Ammon's horn (tissue), 1 donor: ENCODE measurements at places on chromosomes 3 and 15.

DNA sequence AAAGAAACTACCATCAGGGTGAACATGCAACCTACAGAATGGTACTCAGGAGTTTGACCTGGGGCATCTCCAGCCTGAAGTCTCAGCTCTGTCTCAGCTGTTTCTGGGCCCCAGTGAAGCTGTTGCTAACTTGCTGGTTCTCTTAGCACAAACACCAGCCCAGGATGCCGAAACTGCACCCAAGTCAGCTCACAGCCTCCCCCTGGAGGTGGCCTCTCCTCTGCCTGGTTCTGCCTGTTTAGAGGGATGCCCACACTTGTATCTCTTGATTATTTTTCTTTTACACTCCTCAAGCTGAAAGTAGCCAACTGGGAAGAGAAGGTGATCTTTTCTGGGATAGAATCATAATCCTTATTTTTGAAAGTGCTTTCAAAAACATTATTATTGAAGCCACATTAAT, 289.0 kb upstream of the RASGRP1 start:
- no peak for DNase-seq

DNA sequence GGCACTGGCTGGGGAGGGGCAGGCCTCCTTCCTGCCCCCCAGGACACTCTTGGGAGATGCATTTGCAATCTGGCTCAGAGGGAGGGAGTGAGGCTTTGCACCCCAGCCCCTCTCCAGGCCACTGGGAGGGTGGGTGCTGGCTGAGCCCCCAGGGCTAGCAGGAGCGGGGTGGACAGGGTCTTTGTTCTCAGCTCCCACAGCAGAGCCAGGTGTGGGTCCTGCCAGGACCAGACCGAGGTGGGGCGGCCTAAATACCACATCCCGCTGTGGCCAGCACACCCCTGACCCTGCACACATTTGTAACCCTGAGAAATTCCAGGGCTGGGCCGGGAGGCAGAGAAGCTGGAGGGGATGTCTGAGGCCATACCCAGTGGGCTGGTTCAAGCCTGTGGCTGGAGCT, 41.0 kb downstream of the STARD5 start:
- DNase-seq: no peak

GRCh38 chr15:27339138-27339537, 368.2 kb downstream of the GABRG3 start:
- DNase-seq: no peak

- no peak for DNase-seq
Observed at GRCh38 chr3:5390936-5391625, 203.6 kb downstream of the EDEM1 start.

DNA sequence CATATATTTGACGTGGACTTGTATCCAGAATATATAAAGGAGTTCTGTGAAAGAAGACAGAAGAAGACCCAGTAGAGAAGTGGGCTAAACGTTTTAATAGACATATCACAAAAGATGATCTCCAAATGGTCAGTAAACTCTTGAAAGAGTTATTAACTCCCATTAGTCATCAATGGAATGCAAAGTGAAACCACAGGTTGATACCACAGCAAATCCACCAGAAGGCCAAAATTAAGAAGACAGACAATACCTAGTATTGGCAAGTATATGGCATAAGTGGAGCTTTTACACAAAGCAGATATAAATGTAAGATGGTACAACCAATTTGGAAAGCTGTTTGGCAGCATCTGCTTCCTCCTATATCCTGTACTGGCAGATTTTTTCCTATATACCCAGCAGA, 6.0 kb downstream of the SPATA16 start:
- no peak for DNase-seq
